ENCODE measurements at places on chromosomes 5 and 9.

GRCh38 chr5:120108586-120109248, 355.4 kb upstream of the PRR16 start:
- no peak for DNase-seq

- no peak for DNase-seq
Observed at GRCh38 chr5:172542651-172543131, 88.4 kb upstream of the SH3PXD2B start.

DNA sequence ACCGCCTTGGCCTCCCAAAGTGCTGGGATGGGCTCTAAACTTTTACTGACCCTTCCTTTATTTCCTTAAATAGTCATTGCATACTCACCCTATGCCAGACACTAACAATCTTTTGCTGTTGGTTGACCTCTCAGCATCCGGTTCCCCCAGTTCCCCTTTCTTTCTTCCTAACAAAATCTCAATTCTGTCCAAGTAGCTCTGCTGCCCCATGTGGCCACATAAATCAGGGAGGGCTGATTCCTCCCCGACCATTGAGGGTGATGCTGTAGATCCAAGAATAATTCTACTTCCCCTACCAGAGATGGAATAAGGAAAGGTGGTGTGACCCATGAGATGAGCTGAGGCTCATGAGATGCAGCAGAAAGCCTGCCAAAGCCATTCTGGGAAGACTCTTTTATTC, 315.3 kb upstream of the MSX2 start:
- DNase-seq = no peak

- no peak for DNase-seq
Observed at GRCh38 chr5:16384222-16384621, 81.4 kb downstream of the ZNF622 start.

GRCh38 chr9:135771401-135772051, 69.5 kb downstream of the KCNT1 start:
- no peak for DNase-seq

GRCh38 chr5:120465436-120465961, 1.4 kb downstream of the PRR16 start:
- DNase-seq = no peak

- no peak for DNase-seq
Observed at GRCh38 chr5:149762958-149763630, 33.0 kb downstream of the PPARGC1B start.

DNA sequence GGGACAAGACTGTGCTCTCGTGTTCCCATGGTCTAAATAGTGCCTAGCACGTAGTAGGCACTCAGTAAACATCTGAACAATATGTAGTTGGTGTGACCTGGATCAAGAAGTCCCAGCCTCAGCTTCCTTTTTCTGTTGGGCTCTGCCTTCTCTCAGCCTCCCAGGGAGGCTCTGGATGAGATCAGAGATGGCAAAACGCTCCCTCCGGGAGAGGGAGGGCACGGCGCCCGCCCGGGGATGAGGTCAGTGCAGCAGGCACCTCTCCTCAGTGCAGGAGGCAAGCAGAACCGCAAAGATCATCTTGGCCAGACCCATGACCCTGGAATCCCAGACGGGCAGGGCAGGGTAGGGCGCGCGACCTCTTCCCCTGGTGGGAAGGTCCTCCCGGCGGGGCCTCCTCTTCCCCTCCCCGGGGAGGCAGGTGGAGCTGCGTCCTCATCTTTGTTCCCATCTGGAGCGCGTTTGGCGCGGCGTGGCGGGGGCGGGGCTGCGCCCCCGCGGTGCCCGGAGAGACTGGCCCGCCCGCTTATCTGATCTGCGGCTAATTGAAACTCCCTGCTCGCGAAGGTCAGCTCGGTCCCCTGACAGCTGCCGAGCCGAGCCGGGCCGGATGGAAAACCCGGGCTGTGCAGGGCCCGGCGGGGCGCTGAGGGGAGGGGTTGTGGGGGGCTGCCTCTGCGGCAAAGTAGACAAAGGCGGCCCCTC, 60.9 kb downstream of the CXXC5 start:
- no peak for DNase-seq

GRCh38 chr5:73387149-73387591, 61.4 kb downstream of the FOXD1 start:
- DNase-seq = no peak

DNA sequence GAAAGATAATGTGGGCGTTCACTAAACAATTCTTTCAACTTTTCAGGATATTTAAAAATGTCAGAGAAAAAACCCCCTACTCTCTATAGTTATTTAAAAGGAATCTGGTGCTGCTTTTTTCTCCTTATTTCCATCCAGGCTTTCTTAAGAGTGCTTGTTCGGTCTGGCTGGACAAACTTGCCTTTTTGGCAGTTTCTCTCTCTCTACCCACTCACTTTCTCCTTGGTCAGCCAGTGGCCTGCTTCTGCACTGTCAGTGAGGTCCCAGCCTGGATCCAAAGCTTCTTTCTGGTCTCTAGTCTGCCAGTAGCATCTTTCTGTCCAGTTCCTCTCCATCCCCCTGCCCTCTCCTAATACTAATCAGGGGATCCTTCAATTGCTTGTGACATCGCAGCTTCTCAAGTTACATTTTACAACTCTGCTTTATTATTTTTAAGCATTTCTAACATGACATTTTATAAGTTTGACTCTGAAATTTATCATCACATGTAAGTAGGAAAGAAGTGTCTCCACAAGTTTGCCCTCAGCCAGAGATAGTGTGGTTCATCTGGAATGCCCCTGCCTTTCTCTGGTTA, 50.4 kb downstream of the PIK3R1 start:
- DNase-seq = no peak

GRCh38 chr5:64678374-64678773, 11.9 kb upstream of the SHISAL2B start:
- DNase-seq = no peak

DNA sequence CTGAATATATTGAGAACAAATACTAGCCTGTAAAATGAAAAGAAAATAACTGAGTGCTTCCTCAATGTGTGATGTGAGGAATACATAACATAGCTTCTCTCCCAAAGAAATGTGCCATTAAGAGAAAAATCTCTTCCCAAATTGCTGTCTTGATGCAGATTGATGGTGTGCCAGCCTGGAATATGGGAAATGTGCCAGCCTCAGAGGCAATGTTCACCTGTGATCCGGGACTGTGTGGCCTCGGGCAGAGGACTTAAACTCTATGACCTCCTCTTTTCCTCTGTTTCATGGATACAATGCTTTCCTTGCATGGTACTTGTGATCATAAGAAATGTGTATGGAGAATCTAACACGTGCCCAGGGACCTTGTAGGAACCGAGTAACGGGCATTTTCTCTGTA, 370.9 kb downstream of the DIRAS2 start:
- no peak for DNase-seq

DNA sequence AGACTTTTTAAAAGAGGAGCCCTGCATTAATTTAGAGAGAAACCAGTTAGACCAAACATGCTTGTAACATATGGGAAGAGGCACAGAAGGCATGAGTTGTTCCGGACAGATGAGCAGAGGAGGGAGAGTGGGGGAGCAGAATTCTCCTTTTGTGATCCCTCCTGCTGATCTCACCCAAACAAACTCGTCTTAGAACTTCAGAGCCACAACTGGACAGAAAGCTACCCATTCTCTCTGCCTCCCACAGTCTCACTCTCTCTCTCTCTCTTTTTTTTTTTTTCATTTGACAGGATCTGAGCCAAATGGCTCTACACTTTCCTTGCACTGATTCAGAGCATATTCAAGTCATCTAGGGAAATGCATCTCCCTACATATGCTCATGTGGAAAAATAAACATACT, 196.0 kb upstream of the PAPPA start:
- DNase-seq = no peak

DNA sequence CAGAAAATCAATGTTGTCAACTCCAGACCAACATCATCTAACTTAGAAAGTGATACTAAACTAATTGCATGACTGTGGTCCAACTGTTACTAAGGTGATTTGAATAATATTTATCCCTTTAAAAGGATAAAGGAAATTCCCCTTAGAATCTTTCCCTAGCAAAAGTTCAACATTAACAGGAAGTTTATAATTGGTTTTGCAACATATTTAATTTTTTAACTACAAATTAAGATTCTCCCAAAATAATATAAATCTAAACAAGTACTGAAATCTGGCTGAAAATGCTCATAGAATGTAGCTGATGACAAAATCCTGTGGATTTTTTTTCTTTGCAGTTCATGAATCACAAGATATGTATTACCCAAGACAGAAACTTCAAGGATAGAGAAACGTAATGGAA, 151.4 kb downstream of the LPAR1 start:
- no peak for DNase-seq

- peak; percentile 27 for DNase-seq
Observed at GRCh38 chr5:142151436-142152383, 43.1 kb downstream of the NDFIP1 start.

- DNase-seq = no peak
Observed at GRCh38 chr9:71001780-71002386, 119.5 kb downstream of the TRPM3 start.

GRCh38 chr9:89621676-89622075, 16.9 kb downstream of the GADD45G start:
- no peak for DNase-seq

DNA sequence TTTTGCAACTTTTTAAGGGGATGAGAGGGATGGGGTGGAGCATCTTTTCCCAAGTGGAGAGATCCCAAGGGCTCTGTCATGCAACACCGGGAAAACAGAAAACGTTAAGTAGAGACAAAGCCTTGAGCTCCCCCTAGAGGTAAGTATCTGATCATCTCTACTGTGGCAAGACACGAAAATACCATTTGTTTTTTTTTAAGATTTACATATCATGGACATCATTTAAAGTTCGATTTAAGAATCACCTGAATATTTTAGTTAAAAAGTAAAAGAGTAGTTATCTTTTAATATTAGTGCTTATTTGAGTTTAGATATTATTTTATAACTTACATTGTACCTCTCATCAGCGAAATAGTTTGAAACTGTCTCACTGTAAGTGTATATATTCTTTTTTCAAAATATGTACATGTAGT, 200.4 kb downstream of the LRRC70 start:
- DNase-seq = no peak

GRCh38 chr9:107693625-107694326, 204.2 kb upstream of the KLF4 start:
- DNase-seq = no peak

DNA sequence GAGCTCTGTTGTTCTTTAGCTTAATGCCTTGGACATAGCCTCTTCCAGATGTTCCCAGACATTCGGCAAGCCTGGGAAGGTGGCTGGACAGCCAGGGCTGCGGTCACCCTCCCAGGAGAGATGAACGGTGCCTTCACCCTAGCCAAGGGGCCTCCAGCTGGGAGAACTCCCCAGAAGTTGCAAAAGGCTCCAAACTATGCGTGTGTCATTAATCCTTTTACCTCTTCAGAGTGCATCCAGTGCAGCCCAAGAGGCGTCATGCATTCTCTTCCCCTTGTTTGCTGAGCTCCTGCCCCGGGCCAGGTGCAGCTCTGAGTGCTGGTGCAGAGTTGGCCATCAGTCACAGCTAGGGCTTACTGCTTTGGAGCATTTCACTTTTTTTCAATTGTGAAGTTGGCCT, 22.8 kb downstream of the HMCN2 start:
- DNase-seq = no peak

Data from stimulated activated CD8-positive, alpha-beta memory T cell treated with anti-CD3 and anti-CD28 coated beads, Interleukin-12 subunit alpha, Interleukin-12 subunit beta, amount 100 ng/mL, for 1 hour (primary cell).